Putamen (tissue), 1 donor: ENCODE measurements at places on chromosomes 4 and X.

DNA sequence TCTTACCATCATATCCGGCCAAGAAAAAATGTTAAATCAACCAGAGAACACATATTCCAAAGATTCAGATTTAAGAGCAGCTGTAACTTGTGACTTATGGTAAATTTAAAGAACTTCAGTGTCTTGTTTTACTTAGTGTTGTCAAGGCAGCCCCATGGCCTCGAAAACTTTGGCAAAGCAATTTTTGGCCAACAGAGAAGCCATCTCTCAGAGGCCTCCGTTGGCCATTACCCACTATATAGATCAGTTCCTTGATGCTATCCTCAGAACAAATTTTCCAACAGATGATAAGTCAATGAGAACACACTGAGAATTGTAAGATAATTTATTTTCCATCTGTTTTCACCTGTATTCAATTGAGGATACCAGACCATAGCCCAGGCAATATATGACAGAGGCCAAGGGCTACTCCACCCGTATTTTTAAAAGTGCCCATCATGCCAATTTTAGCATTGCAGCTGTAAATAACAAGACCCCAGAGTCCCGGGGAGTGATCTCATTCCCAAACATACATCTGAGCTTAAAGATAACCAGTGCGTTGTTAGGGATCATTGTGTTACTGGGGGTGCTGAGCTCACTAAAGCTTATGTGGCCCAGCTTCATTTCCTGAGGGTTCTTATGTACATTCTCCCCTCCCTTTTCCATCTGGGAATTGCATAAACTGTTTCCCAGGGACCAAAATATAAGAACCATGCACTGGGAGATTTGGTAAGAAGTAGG is 50.0 kb upstream of the PDHA1 start:
- no peak for DNase-seq

DNA sequence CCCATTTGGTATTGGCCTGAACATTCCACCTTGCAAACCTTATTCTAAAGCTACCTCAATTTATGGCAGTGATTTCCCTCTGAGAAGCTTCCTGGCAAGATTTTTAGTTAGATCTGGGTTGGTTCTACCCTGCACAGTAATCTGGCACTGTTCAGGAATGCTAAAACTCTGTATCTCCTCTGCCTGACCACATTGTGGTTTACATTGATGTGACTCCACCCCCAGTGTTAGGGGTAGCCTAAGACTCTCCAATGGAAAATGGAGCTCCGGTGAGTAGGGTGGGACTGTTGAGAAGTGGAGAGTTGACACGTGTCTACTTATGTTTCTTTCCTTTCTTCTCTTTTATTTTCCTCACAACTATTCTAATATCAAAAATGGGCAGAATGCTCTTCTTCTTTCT is 45.4 kb downstream of the BMPR1B start:
- no peak for DNase-seq

DNA sequence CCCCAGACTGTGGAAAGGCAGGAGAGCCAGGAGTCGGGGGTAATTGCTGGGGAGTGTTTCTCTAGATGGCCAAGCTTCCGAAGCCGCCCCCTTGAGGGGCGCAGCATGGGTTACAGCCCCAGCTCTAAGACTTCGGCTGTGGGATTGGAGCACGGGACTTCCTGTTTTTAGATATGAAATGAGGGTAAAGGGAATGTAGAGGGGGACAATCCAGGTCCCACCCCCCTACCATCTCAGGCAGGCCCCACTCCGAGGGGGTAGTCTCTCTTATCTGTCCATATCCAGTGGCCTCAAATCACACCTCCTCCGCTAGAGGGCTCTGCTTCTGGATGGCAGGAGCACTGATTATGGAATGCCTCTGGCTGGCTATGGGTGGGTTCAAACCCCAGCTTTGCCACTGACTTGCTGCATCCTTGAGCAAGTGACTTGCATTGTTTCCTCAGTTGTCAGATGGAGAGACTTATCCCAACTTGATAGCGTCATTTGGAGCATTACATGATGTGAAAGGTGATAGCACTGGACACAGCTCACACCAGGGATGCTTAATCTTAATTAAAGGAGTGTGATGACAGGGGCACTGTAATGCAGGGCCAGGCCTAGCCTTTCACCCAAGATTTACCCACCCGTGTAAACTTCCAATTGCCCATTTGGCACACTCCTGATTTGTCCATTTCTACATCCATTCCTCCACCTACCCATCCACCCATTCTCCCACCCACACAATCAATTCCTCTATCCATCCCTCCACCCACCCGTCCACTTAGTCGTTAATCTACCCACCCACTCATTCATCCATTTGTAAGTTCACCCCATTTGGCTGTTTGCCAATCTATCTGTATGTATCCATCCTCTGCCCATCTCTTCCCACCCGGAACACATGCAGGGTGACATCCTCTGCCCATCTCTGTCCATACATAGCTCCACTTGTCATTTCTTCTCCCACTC is 848 bp upstream of the KCND1 start:
- DNase-seq = no peak

DNA sequence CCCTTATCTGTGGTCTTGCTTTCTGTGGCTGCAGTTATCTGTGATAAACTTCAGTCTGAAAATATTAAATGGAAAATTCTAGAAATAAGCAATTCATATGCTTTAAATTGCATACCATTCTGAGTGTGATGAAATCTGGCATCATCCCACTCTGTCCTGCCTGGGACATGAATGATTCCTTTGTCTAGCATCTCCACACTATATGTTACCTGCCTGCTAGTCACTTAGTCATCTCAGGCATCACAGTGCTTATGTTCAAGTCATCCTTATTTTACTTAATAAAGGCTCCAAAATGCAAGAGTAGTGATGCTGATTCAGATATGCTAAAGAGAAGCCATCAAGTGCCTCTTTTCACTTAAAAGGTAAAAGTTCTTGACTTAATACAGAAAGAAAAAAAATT is 14.3 kb upstream of the RAB9B start:
- peak; percentile 27 for DNase-seq

- no peak for DNase-seq
Measured at GRCh38 chr4:103032574-103032973, 13.1 kb upstream of the SLC9B1 start.

GRCh38 chrX:130885996-130886395 is 17.0 kb downstream of the ENOX2 start:
- no peak for DNase-seq

DNA sequence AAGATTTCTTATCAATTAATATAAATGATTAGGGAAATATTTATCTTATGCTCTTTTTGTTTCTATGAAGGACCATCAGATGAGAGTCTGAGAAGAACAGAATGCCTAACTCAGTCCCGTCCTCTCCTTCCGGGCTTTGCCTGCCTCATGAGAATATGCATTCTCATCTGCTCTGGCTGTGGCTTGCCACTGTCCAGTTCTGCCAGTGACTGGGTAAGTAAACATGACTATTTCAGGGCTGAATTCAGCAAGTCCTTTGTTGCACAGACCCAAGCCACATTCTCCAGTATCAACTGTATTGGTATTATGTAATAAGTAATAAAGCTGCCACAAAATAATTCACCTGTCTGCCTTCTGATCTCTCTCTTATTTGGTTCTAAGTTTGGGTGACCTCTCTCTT is 110.7 kb downstream of the WDFY3 start:
- peak; percentile 78 for DNase-seq

DNA sequence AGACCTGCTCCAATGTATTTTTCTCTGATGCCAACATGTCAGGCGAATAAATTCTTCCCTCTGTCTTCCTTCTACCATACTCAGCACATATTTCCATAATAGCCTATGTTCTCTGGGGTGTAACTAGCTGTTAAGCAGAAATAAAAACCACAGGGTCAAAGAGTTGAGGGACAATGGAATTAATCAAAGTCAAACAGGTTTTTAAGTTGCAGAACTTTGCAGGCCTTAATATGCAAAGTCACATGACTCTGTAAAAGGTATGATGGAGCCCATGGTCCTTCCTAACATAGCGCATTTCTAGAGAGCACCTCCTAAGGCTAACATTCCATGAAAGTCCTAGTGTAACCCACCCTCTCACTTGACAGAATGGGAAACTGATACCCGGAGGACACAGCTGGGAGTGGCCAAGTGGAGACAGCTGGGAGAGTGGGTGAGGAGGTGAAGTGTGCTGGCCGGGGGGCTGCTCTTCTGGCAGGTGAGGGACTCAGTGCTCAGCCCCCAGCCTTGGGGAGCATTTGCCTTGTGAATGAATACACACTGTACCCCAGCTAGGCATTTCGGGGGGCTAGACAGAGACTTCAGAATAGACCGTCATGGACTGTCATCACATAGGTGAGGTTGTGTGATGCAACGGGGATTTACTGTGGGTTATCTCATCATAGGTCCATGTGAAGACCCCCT is 8.4 kb upstream of the SORCS2 start:
- DNase-seq = no peak

DNA sequence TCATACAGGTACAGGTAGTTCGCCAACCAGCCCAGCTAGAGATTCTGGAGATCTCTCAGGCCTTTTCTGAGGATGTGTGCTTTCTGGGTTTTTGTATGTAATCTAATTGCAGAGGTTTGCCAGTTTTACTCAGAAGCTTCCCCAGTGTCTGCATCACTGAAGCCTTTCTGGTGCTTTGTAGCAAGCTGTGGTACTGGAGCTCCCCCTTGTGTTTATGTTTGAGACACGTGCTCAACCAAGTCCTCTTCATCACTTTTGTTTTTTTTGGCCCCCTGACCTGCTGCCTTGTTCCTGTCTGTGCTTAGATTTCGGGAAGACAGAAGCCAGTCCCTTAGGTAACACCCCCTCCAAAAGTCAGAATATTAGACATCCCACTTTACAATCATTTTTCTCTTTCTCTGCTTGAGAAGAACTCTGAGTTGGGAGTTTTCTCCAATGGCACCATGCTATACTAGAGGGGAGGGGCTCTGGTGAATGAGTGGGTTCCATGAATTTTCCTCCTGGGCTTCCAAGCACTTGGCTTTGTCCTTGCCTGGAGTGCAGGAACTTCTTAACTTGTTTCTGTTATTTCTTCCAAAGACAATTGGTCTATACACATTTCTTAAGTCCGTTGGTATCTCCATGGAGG is 128.4 kb upstream of the TBC1D9 start:
- DNase-seq = peak; percentile 11

DNA sequence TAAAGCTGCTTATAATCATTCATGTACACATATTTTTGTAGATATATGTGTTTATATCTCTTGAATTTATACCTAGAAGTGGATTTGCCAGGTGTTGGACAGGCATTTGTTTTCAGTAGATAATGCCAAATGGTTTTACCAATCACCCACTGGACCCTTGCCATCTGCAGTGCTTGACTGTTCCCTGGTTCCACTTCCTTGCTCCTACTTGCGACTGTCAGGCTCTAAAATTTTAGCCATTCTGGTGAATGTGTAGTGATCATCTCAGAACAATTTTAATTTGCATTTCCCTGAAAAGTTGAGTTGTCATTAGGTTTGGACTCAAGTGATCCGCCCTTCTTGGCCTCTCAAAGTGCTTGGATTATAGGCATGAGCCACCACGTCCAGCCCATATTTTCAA is 122.4 kb upstream of the SLC34A2 start:
- DNase-seq = no peak

GRCh38 chr4:83783215-83783614 is 247.3 kb downstream of the GPAT3 start:
- DNase-seq = no peak

- DNase-seq = no peak
Measured at GRCh38 chr4:82421796-82422560, 8.3 kb downstream of the HNRNPDL start.
